HCT116 (cell line): ENCODE measurements at places on chromosomes 2 and 18.
A peak's percentile ranks its signal among the peaks of the same experiment; 100 is the strongest.

- no peak for DNase-seq
These were observed 76.9 kb upstream of the ASB18 start for GRCh38 chr2:236341067-236341466.

- DNase-seq, result no peak
These were observed 42.7 kb downstream of the ODC1 start for GRCh38 chr2:10405448-10405847.

GRCh38 chr2:48423376-48423775, 106.6 kb upstream of the STON1 start:
- DNase-seq, result no peak

GRCh38 chr2:190959911-190960788, 53.8 kb downstream of the STAT1 start:
- no peak for DNase-seq

DNA sequence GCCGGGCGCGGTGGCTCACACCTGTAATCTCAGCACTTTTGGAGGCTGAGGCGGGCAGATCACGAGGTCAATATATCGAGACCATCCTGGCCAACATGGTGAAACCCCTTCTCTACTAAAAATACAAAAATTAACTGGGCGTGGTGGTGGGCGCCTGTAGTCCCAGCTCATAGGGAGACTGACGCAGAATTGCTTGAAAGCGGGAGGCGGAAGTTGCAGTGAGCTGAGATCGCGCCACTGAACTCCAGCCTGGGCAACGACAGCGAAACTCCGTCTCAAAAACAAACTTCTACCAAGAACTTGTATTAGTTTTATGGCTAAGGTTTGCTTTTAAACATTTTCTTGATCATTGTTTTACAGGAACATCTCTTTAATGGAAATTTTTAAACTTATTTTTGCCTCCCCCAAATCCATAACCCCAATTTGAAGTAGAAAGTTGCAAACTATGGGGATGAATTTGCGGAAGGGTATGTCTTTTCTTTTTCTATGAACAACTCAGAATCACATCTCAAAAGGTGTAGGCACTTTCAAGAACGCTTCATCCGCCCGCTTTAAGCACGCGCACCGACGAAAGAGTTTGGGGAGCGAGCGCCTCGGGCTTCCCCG, 46.8 kb upstream of the PTMA start:
- no peak for DNase-seq

DNA sequence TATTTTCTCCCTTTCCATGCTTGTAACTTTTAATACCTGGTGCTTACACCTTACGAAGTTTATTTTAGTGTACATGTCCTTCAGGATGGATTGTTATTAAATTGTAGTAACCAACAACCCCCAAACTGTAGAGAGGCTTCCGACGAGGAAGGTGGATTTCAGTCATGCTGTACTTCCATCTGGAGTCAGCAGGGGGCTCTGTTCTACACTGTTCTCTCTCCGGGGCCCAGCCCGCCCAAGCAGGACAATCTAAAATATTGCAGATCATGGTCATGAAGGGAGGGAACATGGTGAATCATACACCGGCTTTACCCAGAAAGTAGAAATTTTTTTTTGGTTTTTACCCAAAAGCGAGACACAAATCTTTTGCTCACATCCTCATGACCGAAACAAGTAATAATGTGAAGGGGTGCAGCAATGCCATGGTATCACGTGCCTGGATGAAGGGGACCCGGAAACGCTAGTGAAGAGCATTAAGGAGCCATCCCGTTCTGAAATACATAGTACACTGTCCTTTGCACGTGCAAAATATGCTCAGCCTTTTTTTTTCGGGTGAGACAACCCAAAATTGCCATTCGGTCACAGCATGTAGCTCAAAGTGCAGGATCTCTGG, 884.8 kb downstream of the EPHA4 start:
- peak; percentile 44 for DNase-seq

DNA sequence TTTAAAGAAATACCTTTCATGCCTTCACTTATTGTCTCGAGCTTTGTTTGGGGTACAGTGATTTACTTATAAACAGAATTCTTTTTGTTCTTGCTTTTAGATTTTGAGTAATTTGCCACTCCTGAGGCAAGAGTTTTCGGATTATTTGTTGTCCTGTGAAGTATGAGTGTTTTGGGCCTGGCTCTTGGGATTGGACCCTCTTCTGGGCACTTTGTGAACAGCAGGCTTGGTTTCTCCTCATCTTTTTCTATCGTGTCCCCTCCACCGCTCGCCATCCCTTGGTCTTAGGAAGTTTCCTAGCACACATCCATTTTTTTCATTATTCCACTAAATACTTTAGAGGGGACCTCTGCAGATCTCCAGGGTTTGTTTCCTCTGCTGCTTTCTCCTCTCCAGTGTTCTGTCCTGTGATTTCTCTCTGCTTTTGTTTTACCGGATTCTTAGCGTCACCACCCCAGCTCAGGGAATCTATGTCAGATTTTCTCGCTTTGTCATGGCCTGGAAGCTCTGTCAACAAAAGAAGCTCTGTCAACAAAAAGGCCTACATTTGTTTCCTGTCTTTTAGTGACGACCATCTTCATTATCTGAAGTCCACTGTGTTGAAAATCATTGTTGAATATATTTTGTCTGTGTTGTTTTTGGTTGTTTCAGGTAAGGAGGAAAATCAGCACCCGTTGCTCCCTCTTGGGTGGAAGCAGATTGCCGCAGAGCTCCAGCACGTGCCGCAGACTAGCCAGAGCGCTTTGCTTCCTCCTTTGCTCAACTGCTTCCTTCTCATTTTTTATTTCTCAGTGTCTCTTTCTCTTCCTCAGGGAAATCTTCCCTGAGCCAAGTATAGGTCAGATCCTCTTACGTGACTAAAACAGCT, 27.8 kb downstream of the ANKRD62 start:
- DNase-seq, result peak; percentile 7

DNA sequence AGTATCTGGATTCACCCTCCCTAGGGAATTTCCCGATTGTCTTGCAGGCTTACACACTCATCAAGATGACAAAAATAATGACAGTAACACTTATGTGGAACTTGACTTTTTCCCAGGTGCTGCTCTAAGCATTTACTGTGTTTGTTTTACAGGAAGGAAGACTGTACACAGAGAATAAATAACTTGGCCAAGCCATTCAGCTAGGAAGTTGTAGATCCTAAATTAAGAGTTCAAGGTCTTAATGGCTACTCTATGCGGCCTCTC, 549 bp upstream of the DPP4 start:
- no peak for DNase-seq

- no peak for DNase-seq
These were observed 169.9 kb downstream of the EN1 start for GRCh38 chr2:118677546-118677945.

- no peak for DNase-seq
These were observed 1070.2 kb upstream of the NXPH2 start for GRCh38 chr2:139850254-139850890.

DNA sequence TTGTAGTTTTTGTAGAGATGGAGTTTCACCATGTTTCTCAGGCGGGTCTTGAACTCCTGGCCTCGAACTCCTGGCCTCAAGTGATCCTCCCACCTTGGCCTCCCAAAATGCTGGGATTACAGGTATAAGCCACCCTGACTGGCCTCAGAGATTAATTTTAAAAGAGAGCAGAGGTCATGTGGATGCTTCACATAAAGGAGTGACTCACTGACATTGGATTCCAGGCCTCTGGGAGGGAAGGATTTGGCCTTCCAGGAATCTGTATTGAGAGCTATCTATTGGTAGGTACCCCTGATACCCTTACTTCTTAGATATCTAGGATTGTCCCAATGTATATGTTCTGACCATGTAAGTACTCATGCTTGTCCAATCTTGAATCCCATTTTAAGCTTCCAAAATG, 138.4 kb downstream of the FAM161A start:
- no peak for DNase-seq

GRCh38 chr2:67323209-67323991, 73.7 kb upstream of the ETAA1 start:
- DNase-seq, result no peak

GRCh38 chr18:35553300-35553699, 28.2 kb upstream of the GALNT1 start:
- DNase-seq, result no peak

DNA sequence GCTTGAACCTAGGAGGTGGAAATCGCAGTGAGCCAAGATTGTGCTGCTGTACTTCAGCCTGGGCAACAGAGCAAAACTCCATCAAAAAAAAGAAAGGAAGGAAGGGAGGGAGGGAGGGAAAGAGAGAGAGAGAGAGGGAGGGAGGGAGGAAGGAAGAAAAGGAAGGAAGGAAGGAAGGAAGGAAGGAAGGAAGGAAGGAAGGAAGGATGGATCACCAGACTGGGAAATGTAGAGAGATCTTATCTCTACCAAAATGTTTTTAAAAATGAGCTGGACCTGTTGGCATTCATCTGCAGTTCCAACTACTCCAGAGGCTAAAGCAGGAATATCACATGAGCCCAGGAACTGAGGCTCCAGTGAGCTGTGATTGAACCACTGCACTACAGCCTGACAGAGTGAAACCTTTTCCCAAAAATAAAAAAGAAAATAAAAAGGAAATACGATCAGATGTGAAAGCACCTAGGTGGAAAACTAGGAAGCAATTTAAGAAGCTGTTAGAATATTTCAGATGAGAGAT, 239.4 kb downstream of the CDH7 start:
- no peak for DNase-seq

DNA sequence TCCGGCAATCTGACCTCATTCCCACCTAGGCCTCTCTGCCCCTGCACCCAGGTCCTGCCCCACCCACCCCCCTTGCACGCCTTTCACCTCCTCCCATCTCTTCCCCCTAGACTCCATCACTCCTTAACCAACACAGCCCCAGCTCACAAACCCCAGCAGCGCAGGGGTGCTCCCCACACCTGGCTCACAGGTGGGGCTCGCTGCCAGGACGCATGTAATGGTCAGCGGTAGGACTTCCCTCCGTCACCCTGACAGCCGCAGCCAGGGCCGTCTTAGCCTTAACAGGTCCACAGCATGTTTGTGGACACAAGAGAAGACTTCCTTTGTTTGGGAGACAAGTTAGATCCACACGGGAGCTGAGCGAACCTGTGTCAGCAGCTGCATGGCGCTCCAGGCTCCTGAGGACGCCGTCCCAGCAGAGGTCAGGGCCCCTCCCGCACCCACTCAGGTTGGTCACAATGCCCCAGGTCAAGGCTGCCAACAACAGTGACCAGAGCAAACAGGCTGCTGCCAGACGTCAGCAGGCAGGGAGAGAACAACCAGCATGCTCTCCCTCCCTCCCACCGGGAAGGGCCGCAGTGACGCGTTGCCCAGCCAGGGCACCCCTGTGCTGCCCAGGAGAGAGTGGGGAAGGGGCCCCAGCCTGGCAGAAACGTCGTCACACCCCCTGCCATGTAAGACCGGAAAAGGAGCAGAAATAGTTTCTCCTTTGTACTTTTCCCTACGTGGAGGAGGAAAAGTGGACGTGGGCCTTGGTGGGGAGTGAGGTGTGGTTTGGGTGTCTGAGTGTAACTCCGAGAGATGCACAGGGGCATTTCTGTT, 68.0 kb downstream of the PXDN start:
- no peak for DNase-seq

GRCh38 chr2:161141033-161141432, 19.2 kb upstream of the TANK start:
- DNase-seq, result no peak

- no peak for DNase-seq
These were observed 819.6 kb upstream of the FSHR start for GRCh38 chr2:49973917-49974368.

- DNase-seq, result no peak
These were observed 202.9 kb downstream of the MIB1 start for GRCh38 chr18:21943456-21943855.

DNA sequence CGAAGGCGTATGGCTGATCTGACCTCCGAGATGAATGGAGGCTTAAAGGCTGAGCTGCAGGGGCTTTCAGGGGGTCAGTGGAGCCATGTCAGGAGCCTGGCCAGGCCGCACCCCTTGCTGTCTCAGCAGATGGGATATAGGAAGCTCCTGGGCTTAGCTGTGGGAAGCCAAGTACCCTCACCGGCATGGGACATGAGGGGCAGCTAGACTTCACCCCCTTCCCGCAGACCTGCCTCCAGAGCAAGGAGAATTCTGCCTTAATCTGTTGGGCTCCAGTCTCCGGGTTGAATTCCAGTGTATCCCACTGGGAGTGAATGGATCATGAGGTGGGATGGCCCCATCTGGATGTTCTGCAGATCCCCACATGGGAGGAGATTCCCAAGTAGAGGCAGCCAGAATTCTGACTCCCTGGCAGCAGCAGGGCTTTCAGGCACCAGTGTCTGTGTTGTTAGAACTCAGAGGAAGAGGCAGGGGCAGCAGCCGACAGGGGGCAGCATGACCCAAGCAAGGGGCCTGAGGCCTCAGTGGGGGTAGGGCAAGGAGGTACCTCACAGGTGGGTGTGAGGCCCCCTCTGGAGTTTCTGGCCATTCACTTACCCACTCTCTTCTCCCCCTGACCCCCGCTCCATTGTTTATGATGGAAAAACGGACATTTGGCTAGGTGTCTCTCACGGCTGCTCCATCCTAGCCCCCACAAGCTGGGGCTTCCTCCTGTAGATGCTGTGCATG, 19.1 kb downstream of the CAPG start:
- DNase-seq, result peak; percentile 18

- DNase-seq, result no peak
These were observed 121.6 kb upstream of the CDC42EP3 start for GRCh38 chr2:37793004-37793403.

DNA sequence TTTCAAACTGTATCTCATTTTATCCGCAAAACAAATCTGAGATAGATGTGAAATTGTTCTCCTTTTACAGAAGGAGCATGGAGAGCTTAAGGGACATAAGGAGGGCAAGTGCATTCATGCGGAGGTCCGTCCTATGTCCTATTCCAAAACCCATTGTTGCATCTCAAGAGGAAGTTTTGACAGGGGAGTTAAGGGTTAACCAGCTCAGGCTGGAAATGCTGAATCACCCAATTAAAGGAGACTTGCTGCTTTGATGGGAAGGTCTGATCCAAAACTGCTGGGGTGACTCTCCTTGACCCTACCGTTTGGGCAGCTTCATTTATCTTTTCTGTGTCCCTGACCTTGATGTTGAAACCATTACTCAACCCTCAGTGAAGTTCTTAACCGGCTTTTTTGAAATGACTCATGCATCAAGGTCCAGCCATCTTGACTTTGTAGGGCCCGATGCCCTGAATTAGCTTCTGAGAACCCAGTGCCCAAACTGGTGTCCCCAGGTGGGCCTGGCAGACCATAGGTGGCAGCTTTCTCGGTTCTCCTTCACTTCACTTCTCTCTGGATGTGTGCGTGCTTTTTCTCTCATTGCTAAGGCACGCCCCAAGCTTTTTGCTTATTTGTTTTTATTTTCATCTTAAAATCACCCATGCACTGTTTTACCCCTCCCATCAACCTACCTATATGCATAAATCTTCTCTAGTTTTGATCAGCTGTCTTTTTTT, 15.9 kb upstream of the TXNDC2 start:
- DNase-seq, result peak; percentile 93

DNA sequence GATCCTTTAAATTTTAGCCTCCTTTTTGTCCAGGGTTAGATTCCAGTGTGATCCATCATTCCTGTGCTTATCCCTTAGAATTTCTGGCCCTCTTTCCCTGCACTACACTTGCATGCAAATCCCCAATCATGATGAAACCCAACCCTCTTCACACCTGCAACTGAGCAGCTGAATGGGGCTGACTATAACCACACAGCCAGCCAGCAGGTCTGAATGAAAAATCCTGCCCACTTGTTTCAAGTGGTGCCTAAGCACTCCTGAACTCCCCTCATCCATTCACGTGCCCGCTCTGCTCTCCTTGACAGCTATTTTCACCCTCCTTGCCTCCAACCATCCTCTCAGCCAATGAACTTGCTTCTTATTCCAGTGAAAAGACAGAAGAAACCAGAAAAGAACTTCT, 80.5 kb upstream of the AFF3 start:
- DNase-seq, result no peak
